SK-N-SH (cell line): ENCODE measurements at places on chromosomes 12 and 14.

DNA sequence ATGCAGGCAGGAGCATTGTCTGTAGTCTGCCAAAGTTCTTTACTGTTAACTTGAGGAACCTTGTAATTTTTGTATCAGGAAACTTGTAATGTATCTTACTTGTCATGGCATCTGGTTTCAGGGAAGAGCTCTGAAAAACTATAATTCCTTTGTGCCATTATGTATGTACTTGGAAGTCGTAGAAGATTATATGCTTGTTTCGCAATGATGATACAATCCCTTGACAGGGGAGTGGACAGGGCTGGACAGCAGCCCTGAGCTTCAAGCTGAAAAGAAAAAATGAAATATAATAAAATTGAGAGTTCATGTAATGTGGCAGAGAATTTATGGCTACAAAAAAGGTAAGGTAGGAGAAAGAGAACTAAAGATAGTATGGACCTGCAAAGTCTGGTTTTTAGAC is 7.4 kb upstream of the DLGAP5 start:
- DNase-seq = no peak

DNA sequence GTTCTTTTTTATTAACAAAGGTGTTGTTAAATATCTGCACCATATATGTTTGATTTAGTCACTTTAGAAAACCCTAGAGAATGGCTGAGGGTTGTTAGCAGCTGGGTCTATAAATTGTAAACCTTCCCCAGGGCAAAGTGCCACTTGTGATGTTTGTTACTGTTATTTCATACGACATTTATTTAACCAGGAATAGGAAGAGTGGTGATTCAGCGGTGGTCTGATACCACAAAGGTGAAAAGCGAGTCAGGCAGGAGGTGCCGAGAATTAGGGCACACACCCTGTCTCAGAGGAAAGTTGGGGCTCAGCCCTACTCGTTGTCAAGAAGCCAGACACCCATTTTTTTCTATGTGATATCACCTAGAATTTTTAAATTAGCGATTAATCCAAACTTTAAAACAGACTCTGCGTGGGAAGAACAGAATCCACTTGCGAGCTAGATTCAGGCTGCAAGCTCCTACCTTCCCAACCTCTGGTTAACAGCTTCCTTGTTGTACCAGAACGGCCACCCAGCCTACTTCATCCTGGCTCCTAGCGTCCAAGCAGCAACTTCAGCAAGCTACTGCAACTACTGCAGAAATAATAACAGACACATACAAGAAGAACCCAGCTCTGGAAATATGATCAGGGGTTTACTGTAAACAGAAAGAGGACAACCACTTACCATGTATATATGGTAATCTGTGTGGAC is 126.7 kb downstream of the TMEM132D start:
- DNase-seq = no peak

DNA sequence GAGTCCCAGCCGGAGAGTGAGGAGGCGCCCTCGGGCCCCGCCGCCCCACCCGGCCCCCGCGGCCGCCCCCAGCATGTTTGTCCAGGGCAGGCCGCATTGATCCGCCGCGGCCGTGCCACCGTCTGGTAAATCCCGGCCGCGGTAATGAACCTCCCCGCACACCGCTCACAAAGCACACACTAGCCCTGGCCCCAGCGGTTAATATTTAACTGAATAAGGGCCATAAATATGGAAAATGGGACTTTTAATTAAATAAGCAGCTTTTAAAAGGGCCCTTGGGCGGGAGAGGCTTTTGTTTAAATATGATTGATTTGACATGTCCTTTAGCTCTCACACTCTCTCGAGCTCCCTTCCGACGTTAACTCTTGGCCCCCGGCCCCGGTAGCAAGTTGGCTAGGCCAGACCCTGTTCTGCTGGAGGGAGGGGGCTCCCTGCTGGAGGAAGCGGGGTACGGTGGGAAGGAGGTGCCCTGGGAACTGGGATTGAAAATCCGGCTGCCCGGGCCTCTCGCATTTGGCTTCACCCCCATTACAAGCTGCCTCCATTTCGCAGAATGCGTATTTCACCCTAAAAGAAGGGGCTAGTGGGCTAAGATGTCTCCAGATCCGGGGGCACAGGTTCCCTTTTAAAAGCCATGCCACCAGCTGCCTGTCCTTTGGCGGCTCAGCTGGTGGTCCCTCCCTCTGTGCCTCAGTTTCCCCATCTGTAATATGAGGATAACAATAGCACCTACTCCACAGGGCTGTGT is 199.8 kb downstream of the RBM19 start:
- peak; percentile 77 for DNase-seq

GRCh38 chr12:76901628-76902380 is 23.0 kb upstream of the CSRP2 start:
- DNase-seq = no peak

DNA sequence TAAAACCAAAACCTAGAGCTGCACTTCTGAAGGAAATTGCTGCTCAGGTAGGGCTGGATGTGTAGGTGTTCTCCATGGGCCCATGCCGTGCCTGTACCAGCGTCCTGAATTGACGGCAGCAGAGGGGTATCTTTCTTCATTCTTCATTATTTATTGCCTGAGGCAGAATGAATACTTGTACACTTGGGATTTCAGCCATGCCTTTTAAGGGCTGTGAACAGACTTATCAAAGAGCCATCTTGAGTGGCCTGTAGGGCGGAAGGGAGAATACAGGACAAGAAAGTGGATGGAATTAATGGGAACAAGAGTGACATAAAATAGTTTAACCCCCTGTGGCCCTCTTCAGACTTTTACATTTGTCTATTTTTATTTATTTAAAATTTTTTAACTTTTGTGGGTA is 61.4 kb downstream of the RASSF3 start:
- DNase-seq = no peak
